Iris pigment epithelial cell (primary cell): ENCODE measurements at places on chromosomes 5 and 9.
A peak's percentile ranks its signal among the peaks of the same experiment; 100 is the strongest.

DNA sequence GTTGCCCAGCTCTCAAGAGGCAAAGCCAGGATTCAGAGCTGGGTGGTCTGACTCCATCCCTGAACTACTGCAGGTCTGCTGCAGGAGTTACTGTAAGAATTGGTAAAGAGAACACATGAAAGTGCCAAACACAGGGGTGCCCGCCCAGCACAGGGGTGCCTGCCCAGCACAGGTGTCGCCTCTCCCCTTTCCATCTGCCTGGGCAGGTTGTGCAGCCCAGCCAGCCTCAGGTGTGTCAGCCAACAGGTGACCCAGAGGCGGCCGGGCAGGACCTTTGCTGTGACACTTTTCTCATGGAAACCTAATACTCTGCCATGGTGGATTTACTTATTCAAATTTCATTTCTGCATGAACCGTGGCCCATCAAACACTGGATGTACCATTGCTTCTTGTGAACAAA, 289.7 kb upstream of the IRX4 start:
- no peak for DNase-seq

DNA sequence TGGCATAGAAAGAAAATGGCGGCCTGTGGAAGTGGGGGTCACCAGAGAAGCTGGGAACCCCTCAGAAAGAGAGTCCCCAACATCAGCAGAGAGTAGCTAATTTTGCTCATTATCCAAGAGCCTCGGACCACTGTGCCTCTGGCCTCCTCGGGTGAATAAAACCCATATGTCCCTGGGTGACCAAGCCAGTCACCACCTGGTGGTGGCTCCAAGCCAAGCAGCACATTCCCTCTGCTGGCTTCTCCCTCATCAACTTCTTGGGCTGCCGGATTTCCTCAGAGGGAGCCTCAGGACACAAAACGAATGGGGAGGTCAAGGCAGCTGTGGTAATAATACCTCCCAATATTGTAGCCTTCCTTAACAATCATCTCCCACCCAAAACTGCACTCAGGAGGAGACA, 242.5 kb downstream of the NFIB start:
- DNase-seq = no peak

- DNase-seq = no peak
These were observed 16.2 kb downstream of the RAD1 start for GRCh38 chr5:34899066-34899465.

GRCh38 chr5:58121391-58121790, 338.5 kb downstream of the PLK2 start:
- no peak for DNase-seq

DNA sequence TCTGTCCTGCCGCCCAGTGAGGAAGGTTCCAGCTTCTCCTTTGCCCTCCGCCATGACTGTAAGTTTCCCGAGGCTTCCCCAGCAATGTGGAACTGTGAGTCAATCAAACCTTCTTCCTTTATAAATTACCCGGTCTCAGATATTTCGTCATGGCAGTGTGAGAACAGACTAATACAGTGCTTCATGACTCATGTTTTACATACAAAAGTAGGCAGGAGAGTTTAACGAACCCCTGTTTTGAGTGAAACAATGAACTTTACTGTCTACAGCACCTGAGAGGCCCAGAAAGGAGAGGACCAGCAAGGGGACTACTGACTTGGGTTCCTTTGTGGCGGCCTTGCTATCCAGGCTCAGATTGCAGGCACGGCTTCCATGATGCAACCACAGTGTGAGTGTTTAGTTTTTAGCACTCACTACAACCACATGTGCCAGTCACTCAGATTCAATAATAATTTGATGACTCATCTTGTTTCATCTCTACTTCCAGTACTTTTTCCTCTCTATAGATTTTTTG, 139.1 kb upstream of the CLINT1 start:
- peak; percentile 77 for DNase-seq

- DNase-seq = no peak
These were observed 4.2 kb downstream of the AK1 start for GRCh38 chr9:127873223-127873691.
